ENCODE measurements at places on chromosomes 7 and 10.

GRCh38 chr7:98229991-98230745 is 18.9 kb downstream of the BHLHA15 start:
- DNase-seq = no peak

GRCh38 chr7:44748948-44749731 is 493 bp downstream of the ZMIZ2 start:
- DNase-seq = peak; percentile 89

DNA sequence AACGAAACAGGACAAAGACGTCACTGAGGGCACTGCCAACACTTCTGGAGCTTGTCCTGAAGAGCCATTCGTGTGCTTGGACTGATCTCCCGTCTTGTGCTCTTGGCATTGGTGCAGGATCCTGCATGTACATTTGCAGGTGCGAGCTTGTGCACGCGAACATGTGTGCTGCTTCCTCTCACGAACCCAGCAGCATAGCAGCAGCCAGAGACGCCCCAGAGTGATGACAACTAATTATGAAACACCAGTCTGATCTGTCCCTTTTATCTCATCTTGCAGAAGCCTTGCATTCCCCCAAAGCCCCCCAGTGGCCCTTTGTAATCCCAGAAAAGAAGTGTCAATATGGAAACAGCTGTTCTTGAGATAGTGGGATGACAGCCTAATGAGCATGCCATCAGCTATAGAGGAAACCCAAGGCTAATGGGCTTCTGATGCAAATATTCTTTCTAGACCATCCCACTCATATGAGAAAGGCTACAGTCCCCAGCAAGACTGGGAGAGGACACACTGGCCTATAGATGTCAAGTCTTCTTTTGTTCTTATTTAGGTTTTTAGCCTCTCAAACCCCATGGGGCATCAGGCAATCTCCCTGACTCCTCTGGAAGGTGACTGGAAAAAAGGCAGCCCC is 310.6 kb downstream of the FRMD4A start:
- DNase-seq = peak; percentile 97

- DNase-seq = no peak
These were observed 156.5 kb upstream of the BMPER start for GRCh38 chr7:33748793-33749192.

GRCh38 chr10:111103196-111103840 is 26.5 kb downstream of the ADRA2A start:
- no peak for DNase-seq

GRCh38 chr10:1874533-1874932 is 137.2 kb upstream of the ADARB2 start:
- DNase-seq = no peak

GRCh38 chr10:100081075-100082001 is at the start of gene CPN1:
CPN1 (minus strand) TSS chr10:100081869; CDS start chr10:100081625, 244 bp downstream.
- no peak for DNase-seq

- DNase-seq = no peak
These were observed 711.2 kb upstream of the KCND2 start for GRCh38 chr7:119561751-119562150.
